ENCODE measurements at places on chromosomes 3 and 15. TPM values are rescaled to one million over a fixed set of nuclear protein-coding genes. Genes with fewer than 3 reads are reported as not detected.

DNA sequence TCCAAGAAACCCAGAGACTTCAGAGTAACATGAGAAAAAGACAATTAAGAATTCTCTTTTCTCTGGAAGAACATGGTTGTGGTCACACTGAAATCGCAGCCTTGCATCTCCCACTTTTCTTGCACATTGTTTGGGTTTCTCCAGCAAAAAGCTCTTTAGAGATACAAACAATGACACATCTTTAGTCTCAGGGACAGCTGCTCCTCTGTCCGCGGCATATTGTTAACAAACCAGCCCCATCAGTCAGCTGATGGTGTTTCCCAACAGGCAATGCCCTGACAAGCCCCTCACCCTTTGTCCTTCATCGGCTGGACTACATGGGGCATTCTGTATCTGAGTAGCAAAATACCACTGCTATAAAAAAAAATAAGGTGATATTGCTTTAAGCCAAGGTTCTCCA lies 53.4 kb downstream of the UMPS start:
- DNase-seq = no peak

GRCh38 chr3:171345107-171345843 lies 114.9 kb downstream of the TNIK start:
- DNase-seq = no peak

CCDC39 gene
- not detected for total RNA-seq

DNA sequence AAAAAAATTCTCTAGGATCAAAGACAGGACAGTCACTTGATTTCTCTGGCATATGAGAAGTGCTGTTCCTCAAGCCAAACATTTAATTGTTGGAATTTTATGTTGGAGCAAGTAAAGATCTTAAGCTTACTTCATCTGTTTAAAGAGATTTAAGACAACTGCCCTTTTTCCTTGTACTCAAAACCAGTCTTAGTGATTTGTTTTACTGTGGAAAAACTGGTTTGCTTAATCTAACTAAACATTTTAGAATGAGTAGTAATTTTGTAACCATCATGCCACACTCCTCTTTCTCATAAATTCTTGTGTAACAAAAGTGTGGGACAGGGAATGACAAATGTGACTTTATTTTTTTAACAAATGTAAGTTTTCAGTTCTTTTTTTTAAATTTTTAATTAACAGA lies 18.4 kb downstream of the PRKCI start:
- no peak for DNase-seq

GRCh38 chr15:79804838-79805237 lies 92.0 kb downstream of the MTHFS start:
- DNase-seq = no peak

- DNase-seq = no peak
Measured at GRCh38 chr3:25872200-25872877, 82.4 kb downstream of the OXSM start.

TASOR gene
- total RNA-seq = 182 TPM

- no peak for DNase-seq
Measured at GRCh38 chr3:61448378-61448777, 113.0 kb upstream of the PTPRG start.

DNA sequence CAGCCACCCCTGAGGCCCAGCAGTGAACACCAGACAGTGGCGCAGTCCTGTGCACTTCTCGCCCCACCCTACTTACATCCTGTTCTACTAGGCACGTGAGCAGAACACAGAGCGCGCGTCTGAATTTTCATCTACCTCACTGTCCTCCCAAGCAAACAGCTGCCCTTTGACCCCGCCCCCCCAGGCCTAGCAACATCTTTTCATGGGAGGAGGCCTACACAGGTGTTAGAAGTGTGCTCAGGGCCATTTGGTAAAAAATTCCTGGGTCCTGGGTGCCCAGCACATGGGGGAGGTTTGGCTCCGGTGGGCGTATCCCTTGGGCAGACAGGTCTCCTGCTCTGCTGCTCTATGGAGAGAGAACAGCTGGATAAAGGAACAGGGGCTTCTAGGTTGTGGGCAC lies 95.0 kb downstream of the MYLK start:
- no peak for DNase-seq

- DNase-seq = no peak
Measured at GRCh38 chr3:49704629-49705028, 14.9 kb downstream of the AMIGO3 start.

DNA sequence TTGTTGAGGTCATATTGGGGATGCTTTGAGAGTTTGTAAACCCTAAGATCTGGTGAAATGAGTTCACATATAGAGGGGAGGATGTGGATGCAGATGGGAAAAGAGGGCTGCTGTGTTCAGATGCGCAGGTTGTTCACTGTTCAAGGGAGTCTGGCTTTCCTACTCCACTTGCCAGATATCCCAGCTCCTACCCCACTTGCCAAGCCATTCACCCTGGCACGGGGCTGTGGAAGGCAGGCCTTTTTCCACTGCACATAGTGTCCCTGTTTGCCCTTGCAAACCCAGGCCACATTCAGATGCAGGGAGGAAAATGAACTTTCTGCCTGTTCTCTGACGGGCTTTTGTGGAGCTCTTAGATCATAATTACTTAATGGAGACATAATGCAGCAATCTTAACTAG lies 29.0 kb downstream of the CRABP1 start:
- DNase-seq = no peak

PLIN1 gene
- total RNA-seq = 3.6 TPM

DNA sequence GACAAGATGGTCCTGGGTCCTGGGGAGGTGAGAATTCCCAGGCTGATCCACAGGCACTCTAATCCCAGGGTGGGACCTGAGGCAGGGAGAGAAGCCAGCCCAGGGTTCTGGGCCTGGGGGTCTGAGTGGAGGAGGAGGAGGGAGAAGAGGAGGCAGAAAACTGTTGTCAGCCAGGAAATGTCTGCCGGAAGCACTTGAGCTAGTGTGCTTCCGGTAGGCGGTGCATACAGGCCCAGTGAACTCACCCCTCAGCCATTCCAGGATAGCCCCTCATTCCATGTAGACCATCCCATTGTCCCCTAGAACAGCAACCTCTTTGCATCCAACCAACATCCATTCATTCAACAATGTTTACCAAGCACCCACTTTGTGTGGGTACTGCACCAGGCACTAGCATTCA lies 47.9 kb upstream of the LCTL start:
- DNase-seq = no peak

GRCh38 chr3:4837374-4837930 lies 141.8 kb upstream of the BHLHE40 start:
- DNase-seq = no peak

SH3GL3 gene
- total RNA-seq = 8.9 TPM

CAMK2N2 gene
- 0.26 TPM for total RNA-seq

DNA sequence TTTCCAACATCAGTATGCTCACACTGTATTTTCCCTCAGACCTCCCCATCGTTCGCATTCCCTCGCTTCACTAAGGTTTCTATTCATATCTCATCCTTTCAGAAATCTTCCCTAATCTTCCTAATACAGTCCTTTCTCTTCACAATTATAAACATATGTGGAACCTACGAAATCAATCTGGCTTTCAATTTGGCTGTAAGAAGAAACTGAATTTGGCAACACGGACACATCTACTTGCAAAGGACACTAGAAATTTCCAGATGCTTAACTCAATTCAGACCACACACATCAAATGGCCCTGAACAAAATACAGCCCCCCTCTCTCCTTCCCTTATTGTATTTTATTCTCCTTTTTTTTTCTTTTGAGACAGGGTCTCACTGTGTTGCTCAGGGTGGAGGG lies 39.1 kb upstream of the TM4SF19 start:
- no peak for DNase-seq

GRCh38 chr3:159263750-159264553 lies 462.1 kb downstream of the MFSD1 start:
- no peak for DNase-seq

GRCh38 chr3:41202834-41203345 lies 3.6 kb downstream of the CTNNB1 start:
- DNase-seq = no peak

- DNase-seq = no peak
Measured at GRCh38 chr3:32176989-32177701, 61.3 kb upstream of the CMTM8 start.

DNA sequence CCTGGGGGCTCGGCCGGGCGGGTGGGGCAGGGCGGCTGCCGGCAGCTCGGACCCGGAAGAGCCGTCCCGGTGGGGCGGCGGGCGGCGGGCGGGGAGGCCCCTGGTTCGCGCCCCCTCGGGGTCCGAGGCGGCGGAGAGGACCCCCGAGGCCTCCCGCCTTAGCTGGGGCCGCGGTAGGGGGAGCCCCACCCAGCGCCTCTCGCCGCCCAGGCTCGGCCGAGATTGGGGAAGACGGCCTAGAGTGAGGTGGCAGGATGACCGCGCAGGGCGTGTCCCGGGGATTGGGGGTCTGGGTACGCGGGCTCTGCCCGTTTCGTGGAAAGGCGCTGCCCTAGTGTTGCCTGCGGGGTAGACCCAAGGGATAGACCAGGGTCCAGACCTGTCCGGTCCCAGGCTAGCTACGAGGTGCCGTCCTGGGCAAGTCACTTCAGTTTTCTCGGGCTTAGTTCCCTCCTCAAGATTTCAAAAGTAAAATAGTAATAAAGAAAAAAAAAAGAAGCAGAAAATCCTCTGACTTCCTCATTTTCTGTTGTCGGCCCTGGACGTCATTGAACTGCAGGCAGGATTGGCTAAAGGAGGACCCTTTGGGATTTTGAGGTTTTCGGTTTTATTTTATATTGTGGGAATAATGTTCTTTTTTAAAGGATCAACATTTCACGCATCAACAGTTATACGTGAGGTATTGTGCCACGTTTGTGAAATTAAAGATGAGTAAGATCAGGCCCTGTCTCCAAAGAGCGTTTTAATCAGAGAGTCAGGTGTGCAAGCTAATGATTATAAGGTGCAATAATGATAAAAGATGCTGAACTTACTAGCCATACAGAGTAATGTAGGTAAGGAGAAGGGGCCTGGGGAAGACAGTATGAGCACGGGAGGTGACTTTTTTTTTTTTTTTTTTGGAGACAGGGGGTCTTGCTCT lies 679 bp downstream of the IQGAP1 start:
- DNase-seq = no peak

GRCh38 chr3:14689247-14689980 lies 14.5 kb downstream of the C3orf20 start:
- no peak for DNase-seq

DNA sequence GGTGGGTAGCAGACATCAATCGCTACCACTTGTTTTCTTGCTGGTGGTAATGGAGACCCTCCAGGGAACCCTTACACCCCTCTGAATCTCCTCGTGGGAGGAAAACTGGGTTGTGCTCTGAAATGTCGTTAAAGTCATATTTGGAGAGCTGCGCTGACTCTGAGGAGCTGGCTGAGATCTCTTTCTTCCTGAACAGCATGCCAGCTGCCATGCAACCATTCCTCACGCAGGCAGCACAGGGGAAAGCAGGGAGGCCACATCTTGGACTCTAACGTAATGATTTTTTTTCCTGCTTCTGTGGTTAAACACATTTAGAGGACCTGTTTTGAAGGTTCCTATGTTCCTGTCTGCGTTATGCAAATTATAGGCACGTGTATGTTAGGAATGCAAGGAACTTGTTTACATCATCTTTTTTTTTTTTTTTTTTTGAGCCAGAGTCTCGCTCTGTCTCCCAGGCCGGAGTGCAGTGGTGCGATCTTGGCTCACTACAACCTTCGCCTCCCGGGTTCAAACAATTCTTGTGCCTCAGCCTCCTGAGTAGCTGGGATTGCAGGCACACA lies 156.7 kb downstream of the TJP1 start:
- DNase-seq = no peak

SAMMSON gene
- 0.21 TPM for total RNA-seq

- no peak for DNase-seq
Measured at GRCh38 chr15:31554261-31554660, 227.6 kb downstream of the KLF13 start.

DNA sequence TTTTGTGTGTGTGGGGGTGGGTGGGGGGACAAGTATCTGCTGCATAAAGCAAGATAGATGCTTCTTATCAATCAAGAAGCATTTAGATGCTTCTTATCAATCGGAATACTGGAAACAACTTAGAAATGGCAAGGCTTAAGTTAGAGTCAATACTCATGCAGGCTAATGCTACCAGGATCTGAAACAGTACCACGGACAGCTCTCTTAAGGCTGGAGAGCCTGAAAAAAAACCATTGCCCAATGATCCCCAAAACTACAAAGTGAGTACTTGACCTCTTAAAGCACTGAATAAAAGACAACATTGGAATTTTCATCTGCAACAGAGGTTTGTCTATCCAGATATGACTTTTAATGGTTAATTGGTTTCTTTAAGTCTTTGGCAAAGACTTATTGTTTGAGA lies 262.3 kb downstream of the GAP43 start:
- DNase-seq = no peak

CIAO2A gene
- 54.6 TPM for total RNA-seq
